ENCODE measurements at places on chromosomes 2 and 18.

DNA sequence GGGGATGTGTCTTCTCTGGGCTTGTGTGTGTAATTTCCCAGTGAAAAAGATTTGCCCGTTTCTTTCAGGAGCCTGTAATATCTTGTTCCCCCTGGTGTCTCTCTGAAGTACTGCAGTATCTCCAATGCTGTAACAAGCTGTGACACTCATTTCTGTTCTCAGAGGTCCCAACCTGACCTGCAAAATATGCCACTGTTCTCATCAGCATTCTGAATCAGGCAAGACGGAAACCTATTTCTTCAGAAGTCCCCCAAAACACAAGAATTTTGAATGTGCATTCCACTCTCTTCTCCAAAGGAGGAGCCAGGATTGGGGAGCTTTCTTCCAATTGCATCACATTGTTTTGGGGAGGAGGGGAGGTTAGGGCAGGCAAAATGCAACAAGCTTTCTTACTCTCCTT, 77.0 kb upstream of the CNGA3 start:
- DNase-seq: no peak

- no peak for DNase-seq
These were observed 18.8 kb upstream of the CASP10 start for GRCh38 chr2:201164166-201164565.

DNA sequence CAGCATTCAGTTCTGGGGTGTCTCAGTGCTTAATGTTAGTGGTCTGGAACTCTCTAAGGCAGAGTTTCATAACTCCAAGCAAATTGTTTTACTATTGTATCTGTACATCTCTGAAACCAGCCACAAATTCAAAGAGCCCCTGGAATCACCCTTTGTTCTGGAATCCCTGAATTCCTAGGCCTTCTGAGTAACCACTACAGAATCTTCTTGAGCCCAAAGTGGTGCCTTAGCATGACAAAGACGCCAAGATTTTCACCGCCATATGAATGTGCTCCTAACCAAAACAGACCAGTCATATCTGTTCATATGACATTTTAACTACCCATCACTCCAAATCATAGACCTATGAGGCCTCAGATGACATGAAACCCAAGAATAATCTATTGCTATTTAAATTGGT, 668.1 kb downstream of the EPHA4 start:
- no peak for DNase-seq

DNA sequence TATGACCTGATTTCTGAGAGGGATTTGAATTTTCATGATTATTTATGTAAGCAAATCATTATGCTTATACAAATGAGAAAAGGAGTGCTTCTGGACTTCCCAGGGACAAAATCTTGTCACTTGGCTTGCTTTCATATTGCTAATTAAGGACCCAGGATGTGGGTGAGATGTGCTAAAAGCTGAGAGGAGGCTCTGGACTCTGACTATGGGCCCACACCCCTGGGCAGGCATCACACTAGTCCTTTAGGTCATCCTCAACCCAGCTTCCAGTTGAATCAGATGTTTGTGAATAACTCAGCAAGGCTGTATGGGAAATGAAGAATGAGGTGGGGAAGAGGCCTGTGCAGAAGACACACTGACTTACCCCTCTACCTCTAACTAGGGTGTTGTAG, 11.9 kb downstream of the IL1B start:
- no peak for DNase-seq

- no peak for DNase-seq
These were observed 394.4 kb downstream of the LRP1B start for GRCh38 chr2:141736466-141736865.

- no peak for DNase-seq
These were observed 63.0 kb downstream of the REEP1 start for GRCh38 chr2:86274265-86274917.

DNA sequence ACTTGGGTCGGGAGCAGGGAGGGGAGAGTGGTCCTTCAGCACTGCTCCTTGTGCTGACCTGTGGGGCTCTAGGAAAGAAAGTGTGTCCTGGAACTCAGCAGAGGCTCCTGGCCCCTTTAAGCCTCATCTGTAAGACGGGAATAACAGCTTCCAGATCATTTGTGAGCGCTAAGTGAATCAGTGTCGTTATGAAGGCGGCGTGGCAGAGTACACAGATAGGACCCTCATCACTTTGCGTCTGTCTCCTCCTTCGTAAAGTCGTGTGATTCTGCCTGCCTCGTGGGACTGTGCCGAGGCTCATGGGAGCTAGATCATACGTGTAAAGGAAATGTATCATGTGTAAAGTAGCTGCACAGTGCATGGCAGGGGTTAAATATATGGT, 18.6 kb downstream of the COLEC11 start:
- peak; percentile 12 for DNase-seq

GRCh38 chr2:31347319-31347718, 67.2 kb downstream of the XDH start:
- no peak for DNase-seq

GRCh38 chr18:29154758-29155725, 978.1 kb upstream of the CDH2 start:
- no peak for DNase-seq

GRCh38 chr2:54560146-54560881, 104.2 kb downstream of the SPTBN1 start:
- DNase-seq: peak; percentile 67

DNA sequence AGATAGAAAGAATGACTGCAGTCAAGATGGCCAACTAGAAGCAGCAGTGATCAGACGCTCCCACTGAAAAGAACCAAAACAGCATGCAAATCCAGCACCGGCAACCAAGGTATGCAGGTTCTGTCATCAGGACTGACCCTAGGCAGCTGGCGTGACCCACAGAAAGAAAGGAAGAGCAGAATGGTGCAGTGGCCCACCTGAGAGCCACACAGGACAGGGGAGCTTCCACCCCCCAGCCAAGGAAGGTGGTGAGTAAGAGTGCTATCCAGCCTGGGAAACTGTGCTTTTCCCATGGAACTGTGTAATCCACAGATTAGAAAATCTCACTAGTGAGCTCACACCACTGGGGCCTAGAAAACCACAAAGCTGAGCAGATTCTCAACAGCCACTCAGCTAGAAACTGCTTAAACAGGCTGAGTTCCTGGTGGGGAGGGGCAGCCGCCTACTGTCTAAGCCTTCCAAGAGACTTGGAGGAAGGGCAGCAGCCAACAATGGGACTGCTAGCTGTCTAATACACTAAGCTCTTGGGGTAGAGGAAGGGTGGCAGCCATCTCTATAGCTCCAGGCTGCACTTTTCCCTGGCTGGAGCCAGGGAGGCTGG, 127.9 kb downstream of the EVA1A start:
- DNase-seq: no peak

DNA sequence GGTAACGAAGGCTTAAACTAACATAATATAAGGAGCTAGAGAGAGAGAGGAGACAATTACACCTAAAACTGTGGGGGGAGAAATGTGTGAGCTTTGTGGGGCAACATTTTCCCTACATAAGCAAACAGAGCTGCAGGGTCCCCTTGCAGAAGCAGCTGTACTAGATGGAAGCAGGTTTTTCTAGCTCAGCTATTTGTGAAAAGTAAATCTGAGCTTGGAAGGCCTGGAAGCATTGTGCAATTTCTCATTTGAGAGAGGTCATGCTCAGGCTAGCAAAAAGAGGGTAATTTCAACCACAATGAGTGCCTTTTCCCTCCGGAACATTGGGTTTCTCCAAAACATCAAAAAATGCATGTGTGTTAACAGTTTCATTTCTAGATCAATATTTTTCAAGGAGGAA, 130.0 kb downstream of the ARL4C start:
- no peak for DNase-seq

All from activated effector memory CD4-positive, alpha-beta T cell treated with anti-CD3 and anti-CD28 coated beads, Interleukin-2, amount 50 U/mL, for 16 hours (primary cell).